ENCODE measurements at places on chromosomes 13 and 19. TPM values are rescaled to one million over a fixed set of nuclear protein-coding genes. Genes with fewer than 3 reads are reported as not detected.

The FCER2 gene
- not detected for total RNA-seq

- DNase-seq = no peak
Observed at GRCh38 chr19:33471111-33471996, 50.2 kb downstream of the PEPD start.

- peak; percentile 26 for DNase-seq
Observed at GRCh38 chr19:4972509-4973230, 3.8 kb downstream of the KDM4B start.

GRCh38 chr13:74218291-74218690 is 84.1 kb upstream of the KLF12 start:
- no peak for DNase-seq

The IL11 gene
- 0.95 TPM for total RNA-seq

- no peak for DNase-seq
Observed at GRCh38 chr13:94431574-94431973, 47.9 kb downstream of the DCT start.

DNA sequence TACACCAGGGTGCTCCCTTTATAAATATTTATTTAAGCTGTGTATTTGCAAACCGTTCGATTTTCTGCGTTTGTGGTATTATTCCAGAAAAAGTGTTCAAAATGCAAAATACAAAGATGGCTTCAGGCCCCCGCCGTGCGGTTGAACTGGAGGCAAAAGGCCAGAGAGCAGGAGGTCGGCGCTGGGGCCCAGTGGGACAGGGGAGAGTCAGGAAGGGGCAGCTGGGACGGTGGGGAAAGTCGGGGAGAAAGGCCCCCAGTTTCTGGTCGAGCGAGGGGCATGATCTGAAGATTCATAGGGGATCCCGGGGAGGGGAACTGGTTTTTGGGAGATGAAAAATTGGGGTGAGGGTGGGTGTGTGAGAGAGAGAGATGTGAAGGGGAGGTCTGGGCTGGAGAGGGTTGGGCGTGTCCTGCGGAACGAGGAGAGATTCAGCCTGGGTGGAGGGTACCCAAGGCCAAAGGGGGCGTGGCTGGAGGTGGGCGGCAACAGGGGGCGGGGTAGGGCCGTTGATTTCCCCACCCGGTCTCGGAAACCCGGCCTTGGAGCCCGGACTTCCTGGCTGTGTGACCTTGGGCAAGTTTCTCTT is 678 bp downstream of the ISOC2 start:
- peak; percentile 90 for DNase-seq

DNA sequence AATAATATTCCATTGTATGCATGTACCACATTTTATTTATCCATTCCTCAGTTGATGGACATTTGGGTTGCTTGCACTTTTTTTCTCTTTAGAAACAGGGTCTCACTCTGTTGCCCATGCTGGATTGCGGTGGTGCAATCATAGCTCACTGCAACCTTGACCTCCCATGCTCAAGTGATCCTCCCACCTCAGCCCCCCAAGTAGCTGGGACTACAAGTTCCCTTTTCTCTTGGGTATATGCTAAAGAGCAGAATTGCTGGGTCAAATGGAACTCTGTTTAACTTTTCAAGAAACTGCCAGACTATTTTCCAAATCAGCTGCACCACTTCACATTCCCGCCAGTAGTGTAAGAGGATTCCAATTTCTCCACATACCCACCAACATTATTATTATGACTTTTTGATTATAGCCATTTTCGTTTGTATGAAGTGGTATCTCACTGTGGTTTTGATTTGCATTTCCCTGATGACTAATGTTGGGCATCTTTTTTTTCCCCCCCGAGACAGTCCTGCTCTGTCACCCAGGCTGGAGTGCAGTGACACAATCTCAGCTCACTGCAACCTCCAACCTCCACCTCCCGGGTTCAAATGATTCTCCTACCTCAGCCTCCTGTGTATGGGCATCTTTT is 7.6 kb upstream of the IPO5 start:
- no peak for DNase-seq

DNA sequence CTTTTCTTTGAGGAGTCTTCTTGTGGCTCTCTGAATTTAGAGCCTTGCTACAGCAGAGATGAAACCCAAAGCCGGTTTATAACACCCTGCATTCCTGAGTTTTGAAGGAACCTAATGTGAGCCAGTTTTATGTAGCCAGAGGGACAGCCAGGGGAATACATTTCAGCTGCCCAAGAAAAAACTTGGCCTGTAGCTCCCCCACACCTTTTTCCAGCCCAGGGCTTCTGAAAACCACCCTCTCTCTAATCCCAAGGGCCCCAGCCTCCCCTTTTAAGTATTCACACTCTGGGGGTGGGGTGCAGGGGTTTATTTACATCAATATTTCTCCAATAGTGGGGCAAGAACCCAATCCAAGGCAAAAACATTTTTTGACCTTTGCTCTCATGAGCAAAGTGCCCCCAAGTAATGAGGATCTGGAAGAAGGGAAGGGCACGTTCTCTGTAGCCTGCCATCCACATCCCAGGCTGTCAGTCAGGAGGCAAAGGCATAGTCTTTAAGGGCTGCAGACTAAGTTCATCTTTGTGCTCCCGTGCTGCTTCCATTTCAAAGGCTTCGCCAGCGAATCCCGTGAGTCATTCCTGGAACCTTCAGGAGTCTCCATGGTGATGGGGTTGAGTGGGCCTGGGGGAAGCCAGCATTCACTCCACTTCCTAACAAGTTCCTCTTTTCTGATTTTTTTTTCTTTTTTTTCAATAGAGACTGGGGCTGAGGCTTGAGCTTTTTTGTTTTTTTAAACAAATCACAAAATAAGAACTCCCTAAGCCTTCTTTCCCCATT is 33.2 kb upstream of the MEDAG start:
- peak; percentile 86 for DNase-seq

DNA sequence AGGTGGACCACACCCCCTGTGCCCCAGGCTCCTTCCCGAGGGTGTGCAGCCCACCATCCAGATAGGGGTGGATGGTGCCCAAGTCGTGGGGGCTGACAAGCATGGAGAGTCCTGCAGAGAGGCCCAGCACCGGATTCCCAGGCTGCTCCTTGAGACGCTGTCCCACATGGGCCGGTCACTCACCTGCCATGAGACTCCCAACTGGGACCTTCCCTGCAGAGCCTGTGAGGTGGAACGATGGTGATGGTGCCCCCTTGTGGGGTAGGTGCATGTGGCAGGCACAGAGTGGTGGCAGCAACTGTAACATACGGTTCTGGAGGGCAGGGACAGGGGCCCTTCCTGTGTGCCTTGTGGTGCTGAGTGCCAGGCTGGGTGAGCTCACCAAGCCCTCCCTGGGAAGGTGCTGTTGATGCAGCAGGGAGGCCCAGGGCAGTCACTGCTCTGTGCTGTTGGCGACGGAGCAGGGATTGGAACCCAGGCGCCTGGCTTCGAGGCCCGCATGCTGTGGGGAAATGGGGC is 33.1 kb downstream of the PPP1R37 start:
- peak; percentile 58 for DNase-seq

DNA sequence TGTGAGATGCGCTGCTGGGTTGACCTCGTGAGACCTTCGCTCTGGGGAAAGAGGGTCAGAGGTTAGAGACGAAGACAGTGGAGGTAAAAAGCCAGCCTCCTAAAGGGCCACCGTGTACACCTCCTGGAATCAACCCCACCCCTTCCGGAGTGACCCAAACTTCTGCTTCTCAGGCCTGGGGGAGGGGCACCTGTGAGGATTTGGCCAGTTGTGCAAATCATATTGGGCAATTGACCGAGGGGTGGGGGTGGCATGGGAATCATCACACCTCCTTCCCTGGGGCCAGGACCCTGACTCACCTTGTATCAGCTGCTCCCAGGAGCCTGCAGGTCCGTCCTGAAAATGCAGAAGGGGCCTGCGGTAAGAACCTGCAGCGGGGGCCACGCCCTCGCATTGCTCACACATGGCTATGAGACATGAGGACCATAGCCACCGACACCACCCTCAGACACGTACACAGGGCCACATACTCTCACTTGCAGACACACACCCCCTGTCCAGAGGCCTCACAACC is 2.8 kb downstream of the TNFSF14 start:
- no peak for DNase-seq

DNA sequence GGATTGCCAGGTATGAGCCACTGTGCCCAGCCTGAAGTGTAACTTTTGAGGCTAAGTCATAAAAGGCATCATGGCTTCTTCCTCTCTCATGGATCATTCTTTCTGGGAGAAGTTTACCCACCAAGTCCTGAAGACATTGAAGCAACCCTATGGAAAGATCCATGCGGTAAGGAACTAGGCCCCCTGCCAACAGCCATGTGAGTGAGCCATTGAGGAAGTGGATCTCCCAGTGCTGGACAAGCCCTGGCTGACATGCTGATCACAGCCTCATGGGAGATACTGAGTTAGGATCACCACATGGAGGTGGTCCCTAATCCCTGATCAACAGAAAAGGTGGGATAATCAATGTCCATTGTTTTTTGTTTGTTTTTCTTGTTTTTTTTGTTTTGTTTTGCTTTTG is 3.3 kb upstream of the NUDT19 start:
- DNase-seq = no peak

- no peak for DNase-seq
Observed at GRCh38 chr13:34430294-34430693, 511.8 kb upstream of the NBEA start.

The CFAP97D2 gene
- total RNA-seq = not detected

Data from MG63 (cell line).